ENCODE measurements at places on chromosomes 7 and 10.

- DNase-seq, result no peak
Observed at GRCh38 chr7:152521420-152522337, 85.9 kb upstream of the KMT2C start.

- DNase-seq, result no peak
Observed at GRCh38 chr10:80855348-80855971, 317.8 kb downstream of the SH2D4B start.

DNA sequence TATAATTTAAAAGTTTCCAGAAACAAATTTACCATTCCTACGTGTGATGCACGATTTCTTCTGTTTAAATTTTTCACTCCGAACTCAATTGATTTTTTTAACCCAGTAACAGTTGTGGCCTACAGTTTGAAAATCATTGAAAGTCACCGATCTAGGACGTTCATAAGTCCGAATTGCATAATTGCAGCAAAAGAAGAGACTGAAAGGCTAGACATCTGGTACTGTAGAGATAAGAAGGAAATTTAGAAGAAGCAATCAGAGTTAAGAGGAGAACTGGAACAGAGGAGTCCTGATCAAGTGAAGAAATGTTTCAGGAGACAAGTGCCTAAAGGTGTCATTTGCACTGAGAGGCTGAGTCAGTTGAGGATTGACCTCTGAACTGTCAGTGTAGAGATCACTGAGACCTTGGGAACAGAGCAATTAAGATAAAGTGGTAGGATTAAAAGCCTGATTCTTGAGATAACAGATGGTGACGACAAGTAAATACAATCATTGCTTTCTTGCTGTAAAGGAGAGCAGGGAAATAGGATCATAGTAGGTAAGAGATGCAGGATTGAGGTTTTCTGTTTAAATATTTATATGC is 73.5 kb downstream of the ZFAND4 start:
- DNase-seq, result no peak

DNA sequence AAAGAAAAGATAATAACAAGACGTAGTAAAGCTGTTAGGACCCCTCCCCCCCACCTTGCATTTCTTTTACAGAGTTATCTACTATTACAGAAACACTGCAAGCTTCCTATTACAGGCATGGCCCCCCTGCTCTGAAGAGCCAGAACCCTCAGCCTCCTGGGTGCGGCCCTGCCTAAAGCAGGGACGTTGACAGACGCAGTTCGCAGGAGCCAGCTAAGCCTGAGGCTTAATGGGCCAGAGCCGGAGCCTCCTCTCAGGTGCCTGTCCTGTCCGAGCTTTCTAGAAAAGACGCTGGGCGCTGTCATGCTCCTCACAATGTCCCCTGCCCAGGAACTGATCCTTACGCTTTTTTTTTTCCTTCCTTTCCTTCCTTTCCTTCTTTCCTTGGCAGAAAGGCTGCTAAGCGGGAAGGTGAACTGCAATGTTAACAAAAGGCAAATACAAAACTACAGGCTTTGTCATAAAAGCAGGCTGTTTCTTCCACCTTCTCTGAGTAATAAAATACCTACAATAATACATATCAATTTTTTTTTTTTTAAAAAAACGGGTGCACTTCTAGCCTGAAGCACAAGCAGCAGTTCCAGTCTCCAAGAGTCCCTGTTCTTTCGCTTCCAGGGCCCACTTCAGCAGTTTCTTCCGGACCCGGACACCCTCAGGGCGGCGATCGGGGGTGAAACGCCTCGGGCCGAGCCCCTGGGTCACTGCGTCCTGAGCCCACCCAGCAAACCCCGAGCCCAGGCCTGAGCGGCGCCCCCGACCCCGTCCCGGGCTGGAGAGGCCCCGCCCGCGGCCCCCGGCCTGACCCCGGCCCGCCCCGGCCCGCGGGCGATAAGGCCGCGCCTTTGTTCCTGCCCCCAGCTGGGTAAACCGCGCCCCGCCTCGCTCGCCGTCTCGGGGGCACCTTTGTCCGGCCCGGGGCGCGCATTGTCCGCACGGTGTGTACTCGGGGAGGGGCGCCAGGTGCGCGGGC is 11.2 kb downstream of the MNX1 start:
- DNase-seq, result no peak

DNA sequence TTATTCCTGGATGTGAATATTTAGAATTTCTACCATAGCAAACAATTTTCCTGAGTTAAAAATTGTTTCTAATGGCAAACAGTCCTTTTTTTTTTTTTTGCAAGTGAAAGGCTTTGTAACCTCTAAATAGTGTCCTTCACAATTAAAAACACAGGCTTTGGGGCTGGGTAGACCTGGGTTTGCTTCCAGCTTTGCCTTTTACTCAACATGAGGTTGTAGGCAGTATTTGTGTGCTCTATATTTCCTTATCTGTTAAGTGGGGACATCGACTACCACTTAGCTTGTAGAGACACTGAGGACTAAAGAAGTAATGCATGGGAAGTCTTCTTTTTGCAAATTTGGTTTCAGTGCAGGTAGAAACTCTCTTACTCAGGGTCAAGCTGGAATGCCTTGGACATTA is 169.4 kb upstream of the GRB10 start:
- DNase-seq, result no peak

GRCh38 chr10:22997096-22997495 is 69.2 kb downstream of the ARMC3 start:
- no peak for DNase-seq

DNA sequence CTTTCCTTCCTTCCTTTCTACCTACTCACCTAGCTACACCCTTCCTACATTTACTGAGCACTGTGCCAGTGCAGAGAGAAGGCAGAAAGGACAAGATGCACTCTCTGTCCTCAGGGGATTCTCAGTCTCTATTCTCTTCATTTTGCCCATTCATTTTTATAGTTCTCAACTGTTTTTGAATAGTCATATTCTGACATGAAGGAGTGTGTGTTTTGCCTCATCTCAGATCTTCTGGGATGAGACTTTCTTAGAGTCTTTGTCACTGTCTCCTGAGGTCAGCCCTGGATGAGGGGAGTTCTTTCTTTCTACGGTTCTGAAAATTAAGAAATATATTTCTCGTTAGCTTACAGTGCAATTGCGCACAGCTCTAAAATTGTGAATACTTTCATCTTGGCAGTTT is 21.3 kb downstream of the CLCN1 start:
- no peak for DNase-seq

GRCh38 chr10:61464461-61465170 is 11.4 kb upstream of the TMEM26 start:
- DNase-seq, result no peak

GRCh38 chr7:118312051-118312450 is 87.5 kb downstream of the ANKRD7 start:
- DNase-seq, result no peak

GRCh38 chr7:3520206-3520605 is 219.2 kb downstream of the SDK1 start:
- no peak for DNase-seq

- DNase-seq, result no peak
Observed at GRCh38 chr7:40879941-40880543, 745.2 kb downstream of the SUGCT start.

DNA sequence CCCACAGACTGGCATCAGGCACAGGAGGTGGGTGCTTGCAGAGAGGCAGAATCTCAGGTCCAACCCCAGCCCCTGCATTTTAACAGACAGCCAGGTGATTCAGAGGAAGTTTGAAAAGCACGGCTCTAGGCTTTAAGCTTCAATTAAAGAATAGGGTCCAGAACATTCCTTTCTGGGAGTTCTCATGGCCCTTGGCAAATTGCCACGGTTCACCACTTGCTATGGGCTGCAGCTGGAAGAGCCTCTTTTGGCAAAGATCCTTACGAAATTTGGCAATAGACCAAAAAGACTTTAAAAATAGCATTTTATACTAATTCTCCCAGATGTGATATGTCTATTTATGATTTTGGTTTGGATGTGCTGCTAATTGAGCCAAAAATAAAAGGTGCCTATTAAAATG is 148.1 kb downstream of the ITGA8 start:
- DNase-seq, result no peak

- DNase-seq, result no peak
Observed at GRCh38 chr7:126689037-126689436, 563.7 kb downstream of the GRM8 start.

- no peak for DNase-seq
Observed at GRCh38 chr7:140275069-140275965, 98.5 kb upstream of the KDM7A start.

GRCh38 chr7:137636376-137636775 is 210.4 kb downstream of the DGKI start:
- no peak for DNase-seq

DNA sequence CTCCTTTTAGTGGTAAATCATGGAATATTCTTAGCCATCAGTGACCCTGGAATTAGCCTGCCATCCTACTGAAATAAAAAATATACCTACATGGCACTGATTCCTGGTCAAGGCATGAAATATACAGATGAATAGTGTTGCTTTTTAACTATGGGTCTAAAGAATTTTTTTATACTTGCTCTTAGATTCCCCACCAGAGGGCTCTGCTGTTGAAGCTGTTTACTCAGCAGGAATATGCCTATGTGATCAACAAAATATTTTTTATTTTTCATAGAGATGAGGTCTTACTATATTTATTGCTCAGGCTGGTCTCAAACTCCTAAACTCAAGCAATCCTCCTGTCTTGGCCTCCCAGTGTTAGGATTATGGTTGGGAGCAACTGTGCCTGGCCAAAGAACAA is 13.5 kb downstream of the ZC3HC1 start:
- no peak for DNase-seq

- no peak for DNase-seq
Observed at GRCh38 chr10:20986049-20986448, 88.9 kb upstream of the NEBL start.

GRCh38 chr10:107022600-107023354 is 141.7 kb downstream of the SORCS1 start:
- DNase-seq, result no peak

GRCh38 chr10:3987143-3987974 is 202.3 kb upstream of the KLF6 start:
- no peak for DNase-seq

- DNase-seq, result no peak
Observed at GRCh38 chr10:51892965-51893658, 193.7 kb upstream of the CSTF2T start.

- no peak for DNase-seq
Observed at GRCh38 chr7:157612664-157613561, 276.1 kb downstream of the DNAJB6 start.

- DNase-seq, result no peak
Observed at GRCh38 chr7:80783678-80784327, 135.0 kb downstream of the SEMA3C start.

DNA sequence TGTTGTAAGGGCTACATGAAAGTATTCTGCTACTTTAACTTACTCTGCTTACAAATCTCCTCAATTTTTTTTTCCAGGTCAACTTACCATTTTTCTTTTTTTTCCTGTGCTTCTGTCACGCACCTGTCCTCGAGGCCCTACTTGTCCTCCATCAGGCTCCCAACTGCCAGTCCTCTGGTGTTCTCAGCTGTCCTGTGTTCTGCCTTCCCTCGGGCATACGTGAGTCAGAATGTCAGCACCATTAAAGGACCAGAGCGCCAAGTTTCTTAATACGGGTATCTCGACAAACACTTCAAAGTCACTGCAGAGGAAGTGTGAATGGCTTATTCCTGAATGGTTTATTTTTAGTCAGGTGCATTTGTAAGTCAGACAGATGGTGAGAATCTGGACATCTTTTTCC is at the start of gene TEX47:
TEX47 (minus strand) TSS at position 185 of the 400 bp plus-strand sequence. CDS start 795 bp downstream, outside the sequence.
- DNase-seq, result no peak

DNA sequence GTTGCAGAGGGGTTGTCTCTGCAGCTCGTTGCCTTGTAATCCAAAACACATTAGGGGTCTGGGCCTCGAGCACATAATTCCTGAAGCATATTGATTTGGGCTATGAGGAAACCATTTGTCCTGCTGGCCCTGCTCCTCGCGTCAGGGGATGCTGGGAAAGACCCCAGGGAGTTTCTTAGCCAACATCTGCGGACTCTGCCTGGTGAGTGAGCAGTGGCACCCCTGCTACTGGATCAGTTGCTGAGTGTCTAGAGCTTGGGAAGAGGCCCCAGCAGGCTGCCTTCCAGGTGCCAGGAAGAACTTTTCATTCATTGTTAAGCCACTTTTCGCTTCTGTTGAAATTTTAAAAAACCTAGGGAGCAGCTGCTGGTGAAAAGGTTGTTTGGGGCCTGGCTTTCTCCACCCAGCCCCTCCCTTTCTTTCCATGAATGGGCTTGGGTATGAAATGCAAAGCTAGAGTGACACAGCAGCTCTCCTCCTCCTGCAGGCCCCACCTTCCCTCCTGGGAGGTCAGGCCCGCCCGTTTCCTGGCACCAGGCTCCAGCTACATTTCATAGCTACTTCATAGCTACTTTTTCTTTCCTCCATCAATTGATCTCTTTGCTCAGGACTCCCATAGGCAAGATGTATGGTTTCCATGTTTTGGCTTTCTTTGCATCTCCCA is 26.8 kb downstream of the TACR2 start:
- no peak for DNase-seq

GRCh38 chr10:61804414-61804813 is 97.1 kb upstream of the ARID5B start:
- no peak for DNase-seq

DNA sequence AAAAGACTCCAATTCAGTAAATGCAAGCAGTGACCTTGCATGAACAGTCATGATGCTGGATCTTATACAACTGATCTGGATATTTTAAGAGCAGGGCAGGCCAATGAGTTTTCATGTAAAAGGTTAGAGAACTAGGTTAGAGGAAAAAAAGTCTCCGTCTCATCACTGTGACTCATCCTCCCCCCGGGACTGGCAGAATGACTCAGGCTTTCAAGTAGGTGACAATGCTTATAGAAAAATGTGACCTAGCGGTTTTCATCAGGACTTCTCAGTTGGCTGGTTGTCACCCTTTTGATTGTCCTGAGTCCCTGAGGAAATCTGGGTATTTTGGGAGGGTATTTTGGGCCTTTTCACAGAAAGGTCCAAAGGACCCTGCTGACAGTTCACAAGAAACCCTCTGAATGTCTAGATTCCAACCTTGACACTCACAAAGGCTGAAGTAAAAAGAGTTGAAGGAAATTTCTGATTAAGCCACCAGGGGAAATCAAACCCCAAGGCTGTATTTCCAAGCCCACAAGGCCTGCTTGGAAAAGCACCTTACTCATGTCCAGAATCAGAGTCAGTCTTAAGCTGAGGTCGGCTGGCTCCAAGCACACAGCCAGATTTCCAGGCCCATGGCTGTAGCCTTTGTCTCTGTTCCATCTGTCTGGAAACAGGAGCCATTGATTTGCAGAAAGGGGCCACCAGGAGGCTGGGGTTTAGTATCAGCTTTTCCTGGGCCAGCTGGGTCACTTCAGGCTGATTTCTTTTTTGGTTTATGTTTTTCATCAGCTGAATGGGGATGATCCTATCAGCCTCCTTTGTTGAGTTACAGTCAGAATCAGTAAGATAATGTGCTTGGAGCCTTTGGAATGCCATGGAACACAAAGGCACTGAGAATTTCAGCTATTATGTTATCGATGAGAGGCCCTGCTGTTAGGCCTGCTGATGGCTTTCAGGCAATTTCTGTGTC is 226.4 kb upstream of the HABP2 start:
- DNase-seq, result no peak

GRCh38 chr10:52020702-52021101 is 293.4 kb upstream of the DKK1 start:
- no peak for DNase-seq

DNA sequence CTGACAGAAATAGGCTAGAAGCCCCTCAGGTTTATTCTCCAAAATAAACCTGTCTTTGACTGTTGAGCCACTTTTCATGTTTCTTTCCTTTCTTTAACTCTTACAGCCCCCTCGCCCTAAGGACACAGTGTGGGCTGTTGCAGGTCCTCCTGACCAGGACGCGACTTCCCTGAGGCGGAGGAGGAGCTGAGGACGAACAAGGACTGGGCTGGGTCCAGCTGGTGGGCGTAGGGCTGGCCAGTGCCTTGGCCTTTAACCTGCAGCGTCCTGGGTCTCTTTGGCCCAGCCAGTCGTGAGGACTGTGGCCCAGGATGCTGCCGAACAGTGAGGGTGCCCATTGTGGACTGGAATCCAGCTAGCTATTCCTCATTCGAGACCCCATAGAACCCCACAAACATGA is 13.4 kb upstream of the BMS1 start:
- DNase-seq, result no peak
